ENCODE measurements at places on chromosomes 6 and 20.
A peak's percentile ranks its signal among the peaks of the same experiment; 100 is the strongest.

DNA sequence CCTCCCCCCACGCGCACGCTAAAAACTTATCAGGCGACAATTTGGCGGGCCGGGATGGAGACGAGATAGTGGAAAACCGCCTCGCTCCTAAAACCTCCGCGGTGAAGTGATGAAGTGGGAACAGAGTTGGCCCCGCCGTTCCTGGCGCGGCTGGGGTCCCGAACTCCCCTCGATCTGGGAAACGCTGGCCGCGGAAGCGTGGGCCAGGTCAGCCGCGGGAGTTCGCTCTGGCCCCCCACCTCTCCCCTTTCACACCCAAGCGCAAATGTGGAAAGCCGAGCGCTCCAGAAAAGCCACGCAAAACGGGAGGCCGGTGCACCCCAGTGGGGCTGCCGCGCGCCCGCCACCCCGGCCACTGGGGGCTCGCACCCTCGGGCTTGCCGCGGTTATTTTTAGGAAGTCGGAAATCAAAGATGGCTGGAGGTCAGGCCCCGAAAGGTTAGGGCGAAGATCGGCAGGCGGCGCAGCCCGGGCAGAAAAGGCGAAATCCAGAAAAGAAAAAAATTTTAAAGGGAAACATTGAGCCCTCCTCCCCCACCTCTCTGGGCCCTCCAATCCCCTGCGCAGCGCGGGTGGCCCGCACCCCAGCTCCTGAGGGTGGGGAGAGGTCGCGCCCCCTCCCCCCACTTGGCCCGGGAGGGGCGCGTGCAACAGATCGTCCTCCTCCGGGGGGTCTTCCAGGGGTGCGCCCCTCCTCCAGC is 1.0 kb downstream of the SALL4 start:
- no peak for DNase-seq

- no peak for DNase-seq
These were observed 202.6 kb upstream of the MYLIP start for GRCh38 chr6:15926256-15926655.

- no peak for DNase-seq
These were observed 103.6 kb upstream of the CNKSR3 start for GRCh38 chr6:154614101-154614500.

DNA sequence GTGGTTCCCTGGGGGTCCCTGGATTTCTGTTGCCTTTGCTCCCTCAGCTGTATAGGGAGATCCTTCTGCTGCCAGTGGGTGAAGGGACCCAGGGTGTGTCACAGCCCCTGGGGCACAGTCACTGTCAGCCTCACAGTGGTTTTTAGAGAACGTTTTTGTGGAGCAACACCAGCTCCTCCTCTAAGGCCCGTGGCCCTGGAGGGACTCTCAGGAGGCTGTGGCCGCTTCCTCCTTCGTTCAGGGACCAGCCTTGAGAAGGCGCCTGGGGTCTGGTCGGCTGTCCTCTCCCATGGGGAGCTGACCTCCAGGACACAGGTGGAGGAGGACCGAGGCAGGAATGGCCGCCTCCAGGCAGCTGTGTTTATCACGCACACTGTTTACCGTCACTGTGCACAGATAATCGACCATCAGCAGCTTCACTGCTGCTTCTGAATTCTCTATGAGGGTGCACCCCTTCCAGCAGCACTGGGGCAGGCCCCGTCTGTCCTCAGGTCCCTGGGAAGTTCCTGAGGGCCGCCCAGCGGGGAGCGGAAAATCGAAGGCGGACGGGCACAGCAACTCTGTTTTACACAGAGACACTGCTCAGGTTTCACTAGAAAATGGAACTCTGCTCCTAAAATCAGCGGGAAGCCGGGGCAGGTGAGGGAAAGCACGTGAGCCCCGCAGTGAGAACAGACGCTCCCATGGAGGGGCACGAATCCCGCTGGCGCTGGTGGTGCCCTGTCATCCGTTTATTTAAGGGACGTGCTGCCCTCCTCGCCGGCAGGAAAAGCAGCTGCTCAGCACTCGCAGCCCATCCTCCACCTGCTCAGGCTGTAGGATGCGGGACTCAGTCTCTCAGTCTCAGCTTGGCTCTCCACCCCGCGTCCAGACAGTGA is 10.4 kb upstream of the FRMD1 start:
- DNase-seq = no peak

DNA sequence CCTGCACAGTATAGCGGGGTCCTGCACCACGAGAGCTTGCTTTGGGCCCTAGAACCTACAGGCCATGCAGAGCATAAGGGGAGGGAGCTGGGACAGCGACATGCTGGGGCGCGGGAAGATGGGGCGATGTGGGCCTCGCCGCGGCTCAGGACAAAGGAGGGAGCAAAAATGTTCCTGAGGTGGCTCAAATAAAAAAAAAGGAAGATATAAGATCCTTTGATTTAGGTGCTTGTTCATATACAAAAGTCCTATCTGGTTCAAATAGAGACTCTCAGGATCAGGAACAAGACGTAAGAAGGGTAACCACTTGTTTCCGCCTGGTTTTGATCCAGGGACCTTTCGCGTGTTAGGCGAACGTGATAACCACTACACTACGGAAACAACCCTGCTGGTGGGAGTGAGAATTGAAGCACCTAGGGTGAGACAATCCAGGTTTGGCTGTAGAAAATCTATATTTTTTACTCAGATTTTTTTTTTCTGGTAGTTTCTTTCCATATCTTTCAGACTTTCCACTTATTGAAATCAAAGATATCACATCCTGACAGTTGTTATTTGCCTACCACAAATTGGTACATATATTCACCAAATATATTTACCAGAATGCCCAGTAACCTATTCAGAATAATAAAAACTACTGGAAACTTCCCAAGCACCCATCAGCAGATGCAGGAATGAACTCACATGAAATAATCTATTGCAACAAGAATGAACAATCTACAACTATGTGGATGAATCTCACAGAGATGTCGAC is 177.9 kb upstream of the ZNF184 start:
- peak; percentile 2 for DNase-seq

DNA sequence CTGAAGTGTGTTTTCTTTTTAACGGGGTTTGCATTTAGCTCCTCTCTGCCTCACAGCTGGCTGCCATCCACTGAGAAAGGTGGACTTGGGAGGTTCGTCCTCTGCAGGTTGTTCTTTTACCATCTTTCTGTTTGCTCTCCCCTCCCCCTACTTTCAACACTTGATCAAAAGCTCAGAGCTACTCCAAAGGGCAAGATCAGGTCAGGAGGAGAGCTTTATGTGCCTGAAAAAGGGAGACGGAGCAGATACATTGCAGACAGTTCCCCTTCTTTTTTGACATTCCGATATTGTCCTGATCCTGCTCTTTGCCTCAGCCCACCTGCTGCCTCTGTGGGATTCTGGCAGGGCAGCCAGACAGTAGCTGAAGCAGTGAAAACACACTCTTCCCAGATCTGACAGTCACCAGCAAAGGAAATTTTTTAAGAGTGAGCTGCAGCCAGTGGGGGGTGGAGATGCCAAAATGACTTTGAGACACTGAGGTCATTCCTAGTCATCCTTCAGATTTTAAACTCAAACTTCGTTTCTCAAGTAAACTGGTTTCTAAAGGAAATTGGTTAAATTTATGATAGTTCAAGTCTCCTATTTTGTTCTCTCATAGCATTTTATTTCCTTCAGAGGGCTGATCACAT is 26.5 kb downstream of the SMLR1 start:
- no peak for DNase-seq
